ENCODE measurements at places on chromosomes 4 and X.

- DNase-seq, result no peak
Observed at GRCh38 chrX:53288189-53288588, 6.8 kb upstream of the IQSEC2 start.

- no peak for DNase-seq
Observed at GRCh38 chr4:17397611-17398010, 114.3 kb downstream of the QDPR start.

DNA sequence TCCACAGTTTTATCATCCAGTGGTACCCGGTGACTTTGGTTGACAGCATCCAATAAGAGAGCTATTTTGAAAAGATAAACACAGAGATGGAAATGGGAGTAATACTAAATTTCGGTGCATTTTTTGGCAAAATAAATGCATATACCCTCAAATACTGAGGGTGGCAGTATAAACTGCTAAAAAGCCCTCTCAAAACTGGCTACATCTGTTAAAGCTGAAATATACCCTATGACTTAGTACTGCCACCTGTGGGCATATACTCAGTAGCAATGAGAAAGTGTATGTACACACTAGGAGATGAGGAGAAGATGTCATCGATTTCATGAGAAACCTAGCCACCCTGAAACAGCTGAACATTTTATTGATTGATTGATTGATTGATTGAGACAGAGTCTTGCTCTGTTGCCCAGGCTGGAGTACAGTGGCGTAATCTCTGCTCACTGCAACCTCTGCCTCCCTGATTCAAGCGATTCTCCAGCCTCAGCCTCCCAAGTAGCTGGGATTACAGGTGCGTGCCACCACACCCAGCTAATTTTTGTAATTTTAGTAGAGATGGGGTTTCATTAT lies 12.2 kb upstream of the TMEM128 start:
- DNase-seq, result no peak

GRCh38 chrX:18297251-18297650 lies 57.2 kb downstream of the SCML2 start:
- DNase-seq, result no peak

GRCh38 chrX:143945171-143945570 lies 61.3 kb downstream of the UBE2NL start:
- DNase-seq, result no peak

DNA sequence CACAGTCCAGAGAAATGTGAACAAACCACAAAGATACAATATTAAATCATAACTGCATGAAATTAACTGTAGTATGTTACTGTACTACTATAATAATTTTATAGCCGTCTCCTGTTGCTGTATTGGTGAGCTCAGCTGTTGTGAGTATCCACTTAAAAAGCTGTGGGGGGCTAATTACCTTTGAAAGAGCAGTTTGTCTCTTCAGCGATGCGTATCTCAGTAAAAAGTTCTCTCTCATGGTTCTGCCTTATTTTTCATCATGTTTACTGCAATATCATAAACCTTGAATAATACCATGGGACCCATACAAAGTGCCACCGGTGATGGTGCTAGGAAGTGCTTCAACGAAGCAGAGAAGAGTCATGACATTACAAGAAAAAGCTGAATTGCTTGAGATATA lies 8.4 kb upstream of the MSMO1 start:
- no peak for DNase-seq

Data from type B pancreatic cell (in vitro differentiated cells).